AG04450 (cell line): ENCODE measurements at places on chromosomes 5 and 9.

GRCh38 chr5:139090581-139090980 lies 107.6 kb downstream of the SIL1 start:
- no peak for DNase-seq

DNA sequence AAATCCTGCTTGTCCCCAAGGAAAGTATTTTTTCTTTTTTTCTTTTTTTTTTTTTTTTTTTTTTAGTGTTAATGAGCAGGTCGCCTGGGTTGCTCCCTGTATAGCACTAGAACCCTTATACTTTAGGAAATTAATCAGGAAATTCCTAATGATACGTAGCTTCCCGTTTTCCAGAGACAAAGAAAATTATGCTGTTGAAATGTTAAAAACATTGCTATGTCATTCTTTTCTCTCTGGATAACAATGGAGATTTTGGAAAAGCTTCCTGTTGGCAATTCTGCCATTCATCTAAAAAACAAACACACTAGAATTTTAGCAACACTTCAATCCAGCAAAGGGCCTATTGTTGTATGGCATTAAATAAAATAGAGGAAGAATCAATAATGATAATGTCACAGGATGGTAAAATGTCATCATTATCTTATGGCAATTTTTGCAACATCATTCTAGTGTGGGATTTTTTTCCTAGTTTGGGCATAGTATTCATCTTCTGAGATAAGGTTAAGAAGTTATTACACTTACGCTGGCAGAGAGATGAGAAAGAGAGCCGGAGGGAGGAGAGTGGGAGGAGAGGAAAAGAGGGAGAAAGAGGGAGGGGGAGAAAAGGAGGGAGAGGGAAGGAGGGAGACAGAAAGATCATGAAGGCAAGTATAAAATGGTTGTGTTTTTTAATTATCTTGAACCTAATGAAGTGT lies 315.8 kb upstream of the PDE4D start:
- DNase-seq = no peak

DNA sequence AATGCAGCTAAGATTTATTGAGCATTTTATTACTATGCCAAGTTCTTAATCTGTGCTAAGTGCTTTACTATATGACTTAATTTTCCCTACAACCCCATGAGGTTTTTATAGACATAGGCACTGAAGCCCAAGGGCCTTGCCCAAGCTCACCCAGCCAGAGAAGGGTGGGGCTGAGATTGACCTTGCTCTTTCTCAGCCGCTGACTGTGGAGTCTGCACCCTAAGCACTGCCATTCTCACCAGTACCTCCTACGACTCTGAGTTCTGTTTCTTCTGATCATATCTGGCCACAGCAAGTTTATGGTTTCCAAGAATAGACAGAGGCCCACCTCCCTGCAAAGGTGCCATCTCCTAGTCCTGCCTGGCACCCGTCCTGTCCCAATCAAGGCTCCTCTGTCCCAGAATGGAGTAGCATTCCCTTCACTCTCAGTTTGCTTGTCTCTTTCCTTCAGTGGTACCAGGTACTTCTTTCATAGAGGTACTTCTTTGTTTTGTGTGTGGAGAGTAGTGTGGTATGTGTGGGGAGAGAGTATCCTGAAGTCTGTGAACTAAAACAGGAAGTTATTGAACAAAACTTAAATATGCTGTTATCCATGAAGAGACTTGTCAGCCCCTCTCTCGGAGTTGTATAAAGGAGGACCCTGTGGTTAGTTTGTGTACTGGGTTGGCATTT lies 42.6 kb downstream of the CSF1R start:
- DNase-seq = no peak

DNA sequence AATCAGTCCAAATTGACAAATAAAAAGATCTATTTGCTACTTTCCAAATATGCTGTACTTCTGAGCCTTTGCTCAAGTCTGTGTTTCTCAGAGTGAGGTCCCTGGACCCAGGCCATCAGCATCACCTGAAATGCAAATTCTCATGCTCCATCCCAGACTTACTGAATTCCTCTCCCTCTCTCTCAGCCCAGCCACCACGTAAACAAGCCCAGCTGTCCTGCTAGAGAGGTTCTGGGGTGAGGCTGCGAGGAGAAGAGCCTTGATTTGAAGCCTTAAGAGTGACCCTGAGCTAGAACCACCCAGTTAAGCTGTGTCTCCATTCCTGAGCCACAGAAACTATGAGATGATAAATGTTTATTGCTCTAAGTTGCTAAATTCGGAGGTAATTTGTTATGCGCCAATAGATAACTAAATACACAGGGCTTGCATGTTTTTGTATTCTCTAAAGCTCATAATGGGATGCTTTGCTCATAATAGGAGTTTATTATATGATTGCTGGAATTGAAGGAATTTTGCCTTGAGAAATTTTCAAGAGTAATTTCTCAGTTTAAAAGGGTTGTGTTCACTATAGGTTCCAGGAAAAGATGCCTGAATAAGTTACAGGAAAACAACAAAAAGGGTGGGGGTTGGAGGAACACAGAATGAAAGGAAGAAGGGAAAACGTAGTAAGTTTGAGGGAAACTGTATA lies 98.9 kb upstream of the SPATA31D4 start:
- no peak for DNase-seq

- no peak for DNase-seq
Measured at GRCh38 chr9:115764645-115765044, 388.9 kb upstream of the PAPPA start.

GRCh38 chr9:136311051-136312008 lies 7.4 kb upstream of the CCDC187 start:
- DNase-seq = no peak

GRCh38 chr5:9625731-9626130 lies 4.4 kb downstream of the TAS2R1 start:
- DNase-seq = no peak

DNA sequence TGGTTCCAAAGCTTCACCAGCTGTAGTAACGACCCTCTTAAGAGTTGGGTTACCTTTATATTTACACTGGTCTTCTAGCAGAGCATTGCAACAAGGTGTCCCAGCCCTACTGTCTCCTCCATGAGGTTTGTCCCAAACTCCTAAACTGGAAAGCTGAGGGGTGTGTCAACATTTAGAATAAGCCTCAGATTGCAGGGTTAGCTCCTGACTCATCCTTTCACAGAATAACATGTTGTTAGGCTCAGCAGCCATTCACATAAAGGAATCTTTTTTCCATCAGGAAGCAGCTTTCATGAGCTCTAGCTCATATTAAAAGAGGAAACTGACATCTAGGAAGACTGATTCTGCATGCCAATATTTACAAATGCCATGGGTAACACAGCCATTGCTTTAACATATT lies 238.7 kb downstream of the EFNA5 start:
- no peak for DNase-seq

DNA sequence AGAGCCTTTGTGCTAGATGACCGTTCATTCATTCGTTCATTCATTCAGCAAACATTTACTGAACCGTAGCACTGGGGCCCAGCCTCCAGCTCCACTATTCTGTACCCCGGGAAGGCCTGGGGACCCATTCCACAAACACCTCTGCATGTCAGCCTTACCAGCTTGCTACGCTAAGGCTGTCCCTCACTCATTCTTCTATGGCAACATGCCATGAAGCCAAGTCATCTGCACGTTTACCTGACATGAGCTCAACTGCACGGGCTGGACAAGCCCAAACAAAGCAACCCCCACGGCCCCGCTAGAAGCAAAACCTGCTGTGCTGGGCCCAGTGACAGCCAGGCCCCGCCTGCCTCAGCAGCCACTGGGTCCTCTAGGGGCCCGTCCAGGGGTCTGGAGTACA lies 6.0 kb downstream of the CEL start:
- no peak for DNase-seq

- DNase-seq = no peak
Measured at GRCh38 chr5:169408731-169409130, 107.8 kb upstream of the SLIT3 start.

DNA sequence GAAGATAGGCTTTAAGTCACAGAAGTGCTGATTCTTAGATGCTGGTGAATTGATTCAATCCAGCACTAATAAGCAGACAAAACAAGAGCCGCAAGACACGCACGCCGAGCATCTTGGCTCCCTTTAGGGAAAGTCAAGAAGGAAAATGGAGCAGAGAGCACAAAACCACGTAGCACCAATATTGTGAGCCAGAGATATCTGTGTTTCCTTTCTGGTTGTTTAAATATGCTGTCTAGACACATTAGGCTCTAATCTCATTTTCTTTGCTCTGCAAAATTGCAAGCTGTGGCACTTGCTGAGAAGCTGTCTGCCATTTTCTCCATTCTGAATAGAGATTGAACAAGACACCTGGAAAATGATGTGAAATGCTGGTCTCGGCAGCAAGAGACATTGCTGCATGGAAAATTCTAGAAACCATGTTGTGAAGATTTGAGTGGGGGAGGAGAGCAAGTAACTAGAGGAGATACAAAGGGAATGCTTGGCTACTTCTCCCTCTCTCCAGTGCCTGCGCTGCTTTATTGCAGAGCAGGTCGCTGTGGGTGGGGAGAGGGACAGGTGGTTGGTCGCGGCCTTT lies 336.3 kb downstream of the MED10 start:
- DNase-seq = no peak
